Smooth muscle cell of the pulmonary artery (primary cell): ENCODE measurements at places on chromosomes 12 and 14. TPM values are rescaled to one million over a fixed set of nuclear protein-coding genes. Genes with fewer than 3 reads are reported as not detected.

TAC3 gene
- total RNA-seq: not detected in 2 replicates

GDF3 gene
- total RNA-seq: not detected in 2 replicates

SLCO1A2 gene
- not detected in 2 replicates for total RNA-seq

KLRC1 gene
- not detected in 2 replicates for total RNA-seq

UBE3B gene
- 62.2 and 65.1 TPM in 2 replicates for total RNA-seq

ADCY6 gene
- 107 and 144 TPM in 2 replicates for total RNA-seq

DENR gene
- 26.3 and 28.7 TPM in 2 replicates for total RNA-seq

GRIN2B gene
- total RNA-seq: not detected in 2 replicates

PGF gene
- total RNA-seq: 9.7 and 27.8 TPM in 2 replicates

GLI1 gene
- total RNA-seq: 0.26 and 0.76 TPM in 2 replicates

ACOT4 gene
- total RNA-seq: 0.76 and 0.98 TPM in 2 replicates

KIF21A gene
- total RNA-seq: 9.9 and 11.6 TPM in 2 replicates

DUSP16 gene
- 5.7 and 6.6 TPM in 2 replicates for total RNA-seq

ZC2HC1C gene
- 0.69 and 0.85 TPM in 2 replicates for total RNA-seq

DACT1 gene
- total RNA-seq: 28.3 and 43.4 TPM in 2 replicates

WNT1 gene
- total RNA-seq: not detected in 2 replicates

GLTP gene
- 52.2 and 58.5 TPM in 2 replicates for total RNA-seq
